Vagina (tissue), 2 donors: ENCODE measurements at places on chromosomes 4 and X.

GRCh38 chrX:134737721-134738369 is 79.6 kb upstream of the PLAC1 start:
- H3K27me3 ChIP-seq: no peaks in the 10 kb centered on the region
- no peak overlapping the region for H3K4me3 ChIP-seq
- no peak overlapping the region for H3K27ac ChIP-seq
- no peak for DNase-seq
- no peaks in the 10 kb centered on the region for H3K36me3 ChIP-seq

GRCh38 chrX:108000751-108001150 is 18.6 kb upstream of the TEX13B start:
- no peak for DNase-seq
- no peaks in the 10 kb centered on the region for H3K27me3 ChIP-seq
- H3K4me3 ChIP-seq: no peak overlapping the region

DNA sequence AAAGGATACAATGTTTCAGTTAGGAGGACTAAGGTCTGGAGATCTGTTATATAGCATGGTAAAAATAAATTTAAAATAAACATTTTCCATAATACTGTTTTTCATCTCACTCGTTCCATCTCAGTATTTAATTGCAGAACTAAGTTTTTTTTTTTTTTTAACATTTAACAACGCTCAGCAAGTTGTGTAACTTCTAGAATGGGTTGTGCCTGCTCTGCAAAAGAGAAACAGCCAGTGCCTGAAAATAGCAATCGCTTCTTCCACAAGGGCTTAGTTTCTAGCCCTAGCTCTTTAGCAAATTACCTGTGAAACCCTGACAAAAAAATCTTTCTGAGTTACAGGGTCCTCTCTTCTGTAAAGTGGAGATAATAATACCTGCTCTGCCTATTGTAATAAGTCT is 41.9 kb downstream of the CNGA1 start:
- no peak overlapping the region for H3K4me3 ChIP-seq
- H3K27ac ChIP-seq: no peak overlapping the region
- DNase-seq: no peak
- H3K36me3 ChIP-seq: no peaks in the 10 kb centered on the region
- H3K27me3 ChIP-seq: no peaks in the 10 kb centered on the region

DNA sequence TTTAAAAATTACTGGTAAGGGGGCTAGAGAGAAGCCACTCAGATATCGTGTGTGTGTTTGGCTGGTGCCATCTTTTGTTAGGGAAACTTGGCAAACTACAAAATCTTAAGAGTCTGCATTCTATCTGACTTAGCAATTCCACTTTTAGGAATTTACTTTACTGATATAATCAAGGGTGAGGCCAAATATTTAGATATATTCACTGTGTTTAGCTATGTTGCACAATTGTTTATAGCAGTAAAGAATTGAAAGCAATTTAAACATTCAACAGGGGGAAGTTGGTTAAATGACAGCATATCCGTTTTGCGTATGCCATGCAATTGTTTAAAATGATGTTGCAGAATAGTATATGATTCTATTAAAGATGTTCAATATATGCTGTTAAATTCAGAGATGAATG is 6.4 kb upstream of the HERC3 start:
- no peak overlapping the region for H3K4me3 ChIP-seq
- no peaks in the 10 kb centered on the region for H3K27me3 ChIP-seq
- H3K4me1 ChIP-seq: peaks cover 2% of the 10 kb centered on the region
- no peak for DNase-seq
- no peak overlapping the region for H3K27ac ChIP-seq

- no peaks in the 10 kb centered on the region for H3K4me1 ChIP-seq
- no peaks in the 10 kb centered on the region for H3K27me3 ChIP-seq
- H3K27ac ChIP-seq: no peak overlapping the region
- no peaks in the 10 kb centered on the region for H3K36me3 ChIP-seq
- no peak overlapping the region for H3K4me3 ChIP-seq
- DNase-seq: no peak
Measured at GRCh38 chr4:117660668-117661067, 373.6 kb upstream of the NDST3 start.

DNA sequence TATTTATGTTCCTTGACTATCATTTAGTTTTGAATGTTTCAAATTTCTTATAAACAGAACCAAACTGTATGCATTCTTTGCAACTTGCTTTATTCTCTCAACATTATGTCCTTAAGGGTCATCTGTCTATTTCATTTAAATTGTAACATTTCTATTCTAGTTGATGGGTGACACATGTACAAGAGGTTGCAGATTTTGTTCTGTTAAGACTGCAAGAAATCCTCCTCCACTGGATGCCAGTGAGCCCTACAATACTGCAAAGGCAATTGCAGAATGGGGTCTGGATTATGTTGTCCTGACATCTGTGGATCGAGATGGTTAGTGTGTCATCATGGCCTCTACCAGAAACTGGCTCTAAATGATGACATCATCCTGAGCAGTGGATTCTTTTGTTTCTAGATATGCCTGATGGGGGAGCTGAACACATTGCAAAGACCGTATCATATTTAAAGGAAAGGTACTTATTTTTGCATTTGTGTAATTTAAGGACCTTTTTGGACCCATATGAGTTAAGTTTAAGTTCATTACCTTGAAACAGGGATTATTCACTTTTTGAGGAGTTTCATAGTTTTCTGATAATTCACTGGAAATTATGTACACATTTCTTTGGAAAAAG is 6.1 kb downstream of the LIAS start:
- no peak for DNase-seq
- H3K27ac ChIP-seq: no peak overlapping the region
- H3K36me3 ChIP-seq: no peaks in the 10 kb centered on the region
- H3K4me1 ChIP-seq: no peaks in the 10 kb centered on the region
- no peak overlapping the region for H3K4me3 ChIP-seq

DNA sequence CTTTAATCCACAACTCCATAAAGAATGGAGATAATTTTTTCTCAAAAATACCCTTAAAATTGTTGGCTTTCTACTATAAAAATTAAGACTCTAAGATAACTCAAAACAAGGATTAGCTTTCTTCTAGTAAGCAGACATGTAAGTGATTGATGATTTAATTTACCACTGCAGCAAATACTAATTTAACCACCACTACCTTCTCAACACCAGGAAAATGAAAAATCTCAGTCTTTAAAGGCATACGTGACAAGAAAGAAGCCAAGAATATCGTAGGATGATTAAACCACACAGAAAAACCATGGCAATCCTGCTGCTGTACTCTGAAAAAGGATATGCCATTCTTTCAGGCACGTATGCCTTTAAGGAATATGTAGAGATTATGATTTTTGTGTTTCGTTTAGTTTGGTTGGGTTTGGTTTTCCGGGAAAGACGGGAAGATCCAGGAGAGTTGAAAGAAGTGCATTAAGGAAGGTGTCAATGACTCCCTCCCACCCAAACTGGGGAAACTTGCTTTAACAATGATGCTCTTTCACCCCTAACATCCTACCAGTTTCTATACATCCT is 881 bp downstream of the LRCH2 start:
- H3K4me1 ChIP-seq: no peaks in the 10 kb centered on the region
- no peaks in the 10 kb centered on the region for H3K27me3 ChIP-seq
- no peaks in the 10 kb centered on the region for H3K36me3 ChIP-seq
- DNase-seq: no peak
- H3K27ac ChIP-seq: peak overlapping the region; percentile 76
- peak overlapping the region; percentile 52 for H3K4me3 ChIP-seq

- no peak overlapping the region for H3K4me3 ChIP-seq
- no peak for DNase-seq
- H3K4me1 ChIP-seq: no peaks in the 10 kb centered on the region
- H3K27ac ChIP-seq: no peak overlapping the region
Measured at GRCh38 chr4:183758758-183759447, 99.8 kb downstream of the TRAPPC11 start.

- H3K36me3 ChIP-seq: no peaks in the 10 kb centered on the region
- H3K4me1 ChIP-seq: no peaks in the 10 kb centered on the region
- no peak overlapping the region for H3K27ac ChIP-seq
- no peak for DNase-seq
- H3K4me3 ChIP-seq: no peak overlapping the region
- H3K27me3 ChIP-seq: no peaks in the 10 kb centered on the region
Measured at GRCh38 chr4:136442447-136442846, 1089.8 kb downstream of the PCDH18 start.

DNA sequence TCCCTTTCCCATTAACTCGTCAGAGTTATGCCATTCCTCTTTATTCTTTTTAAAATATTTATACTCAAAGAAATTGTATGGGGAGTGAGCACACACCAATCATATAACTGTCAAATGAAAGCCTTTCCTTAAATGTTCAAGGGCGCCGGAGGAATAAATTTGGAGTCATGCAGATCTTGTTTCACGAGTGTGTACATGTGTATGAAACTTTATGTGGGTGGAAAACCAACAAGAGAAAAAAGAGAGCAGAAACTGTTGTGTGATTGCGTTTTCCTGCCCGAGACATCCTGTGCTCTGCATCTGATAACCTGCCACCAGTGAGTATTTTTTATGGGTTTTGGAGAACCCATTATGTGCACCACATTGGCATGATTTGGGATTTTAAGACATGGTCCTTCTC is 88.3 kb downstream of the FHDC1 start:
- no peak overlapping the region for H3K4me3 ChIP-seq
- DNase-seq: no peak
- no peaks in the 10 kb centered on the region for H3K36me3 ChIP-seq
- peaks cover 13% of the 10 kb centered on the region for H3K4me1 ChIP-seq

DNA sequence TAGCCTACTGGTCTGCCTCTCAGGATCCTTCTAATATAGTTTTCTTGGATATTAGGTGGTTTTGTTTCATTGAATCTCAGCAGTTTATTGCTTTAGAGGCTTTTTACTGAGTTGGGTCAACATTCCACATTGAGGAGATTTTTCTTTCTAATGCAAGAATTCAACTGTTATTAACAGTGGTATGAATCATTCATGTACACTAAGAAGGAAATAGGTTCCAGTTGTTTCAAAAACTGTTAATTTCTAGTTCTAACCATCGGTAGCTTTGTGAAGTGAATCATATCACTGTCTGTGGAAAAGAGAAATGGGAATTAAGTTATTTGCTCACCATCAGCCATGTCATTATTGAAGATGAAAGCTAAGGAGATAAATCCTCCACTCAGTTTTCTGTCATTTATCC is 331.5 kb downstream of the RPA4 start:
- no peaks in the 10 kb centered on the region for H3K4me1 ChIP-seq
- no peak for DNase-seq
- H3K27me3 ChIP-seq: no peaks in the 10 kb centered on the region

DNA sequence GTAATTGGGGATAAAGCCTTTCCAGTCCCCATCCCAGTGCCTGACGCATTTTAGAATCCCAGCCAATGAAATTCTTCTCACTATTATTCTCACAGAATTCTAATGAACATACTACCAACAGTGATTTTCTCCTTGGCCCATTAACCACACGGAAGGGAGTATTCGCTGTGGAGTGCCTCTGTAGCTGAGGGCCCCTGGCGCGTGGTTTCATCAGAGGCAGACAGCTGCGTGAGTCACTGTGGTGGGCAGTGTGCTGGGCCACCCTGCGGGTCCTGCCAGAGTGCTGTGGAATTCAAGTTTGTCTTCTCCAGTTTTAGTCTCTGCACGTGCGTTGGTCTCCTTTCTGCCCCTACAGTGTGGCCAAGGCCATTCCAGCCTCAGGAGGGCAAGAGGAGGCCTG is 335.4 kb upstream of the FAT1 start:
- H3K36me3 ChIP-seq: no peaks in the 10 kb centered on the region
- no peak overlapping the region for H3K4me3 ChIP-seq
- H3K4me1 ChIP-seq: no peaks in the 10 kb centered on the region
- no peak overlapping the region for H3K27ac ChIP-seq
- no peak for DNase-seq

DNA sequence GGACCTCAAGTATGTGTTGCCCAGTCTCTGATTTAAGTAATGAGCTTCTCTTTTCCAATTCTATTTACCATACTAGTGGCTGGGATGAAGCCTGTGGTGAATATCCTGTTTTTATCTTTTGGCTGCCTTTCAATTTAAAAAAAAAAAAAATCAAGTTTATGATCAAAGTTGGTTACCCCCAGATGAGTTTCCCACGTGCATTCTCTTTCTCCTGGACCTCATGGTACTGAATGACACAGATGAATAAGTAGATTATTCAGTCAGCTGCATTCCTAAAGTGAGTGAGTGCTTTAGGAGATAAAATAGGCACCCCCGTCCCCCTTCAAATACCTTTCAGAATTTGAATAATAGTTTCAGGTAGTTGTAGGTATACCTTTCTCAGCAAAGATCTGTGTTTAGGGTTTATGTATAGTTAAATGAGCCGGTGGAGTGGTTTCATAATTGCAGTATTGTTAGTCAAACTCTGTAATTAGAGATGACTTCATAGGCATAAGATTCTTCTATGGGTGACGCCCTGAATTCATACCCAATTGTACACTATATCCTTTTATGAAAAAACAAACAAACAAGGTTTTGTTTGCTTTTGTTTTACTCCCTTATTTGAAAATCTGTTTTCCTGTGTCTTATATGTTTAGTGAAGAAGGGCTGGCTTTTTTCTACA is 41.9 kb downstream of the PLS3 start:
- H3K27ac ChIP-seq: peak overlapping the region; percentile 29
- H3K4me3 ChIP-seq: no peak overlapping the region
- DNase-seq: no peak
- no peaks in the 10 kb centered on the region for H3K27me3 ChIP-seq
- peaks cover 6% of the 10 kb centered on the region for H3K4me1 ChIP-seq
- H3K36me3 ChIP-seq: no peaks in the 10 kb centered on the region

GRCh38 chr4:48255072-48255958 is 14.3 kb downstream of the TEC start:
- no peak for DNase-seq
- no peak overlapping the region for H3K4me3 ChIP-seq
- no peaks in the 10 kb centered on the region for H3K36me3 ChIP-seq
- no peaks in the 10 kb centered on the region for H3K27me3 ChIP-seq
- no peak overlapping the region for H3K27ac ChIP-seq
- peaks cover 14% of the 10 kb centered on the region for H3K4me1 ChIP-seq

DNA sequence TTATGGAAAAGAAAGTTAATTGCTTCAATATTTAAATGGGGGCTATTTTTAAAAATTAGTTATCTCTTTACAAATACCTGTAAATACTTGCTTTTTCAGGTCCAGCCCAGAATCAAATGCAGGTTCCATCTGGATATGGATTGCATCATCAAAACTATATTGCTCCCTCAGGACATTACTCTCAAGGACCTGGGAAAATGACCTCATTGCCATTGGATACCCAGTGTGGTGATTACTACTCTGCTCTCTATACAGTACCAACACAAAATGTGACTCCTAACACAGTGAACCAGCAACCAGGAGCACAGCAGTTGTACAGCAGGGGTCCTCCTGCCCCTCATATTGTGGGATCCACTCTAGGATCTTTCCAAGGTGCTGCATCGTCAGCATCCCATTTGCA is 29.2 kb downstream of the SEC24B start:
- DNase-seq: no peak
- H3K27ac ChIP-seq: no peak overlapping the region
- H3K36me3 ChIP-seq: peaks cover 12% of the 10 kb centered on the region
- H3K4me3 ChIP-seq: no peak overlapping the region
- no peaks in the 10 kb centered on the region for H3K27me3 ChIP-seq
- H3K4me1 ChIP-seq: peaks cover 28% of the 10 kb centered on the region

DNA sequence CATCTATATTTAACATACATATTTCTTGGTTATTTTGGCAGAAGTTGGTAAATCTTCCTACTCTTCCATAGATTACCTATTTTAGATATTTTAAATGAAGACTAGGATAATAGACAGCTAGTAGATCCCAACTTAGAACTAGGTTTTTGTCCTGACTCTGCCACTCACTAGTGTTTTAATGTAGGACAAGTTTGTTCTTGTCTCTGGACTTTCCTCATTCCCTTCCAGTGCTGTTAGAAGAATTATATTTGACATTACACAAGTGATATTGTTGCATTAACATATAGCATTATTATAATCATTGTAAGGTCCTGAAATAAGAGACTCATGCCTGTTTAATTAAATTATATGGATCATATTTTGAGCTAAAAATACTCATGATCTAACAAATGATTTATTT is 24.1 kb upstream of the ALB start:
- no peak for DNase-seq
- no peak overlapping the region for H3K4me3 ChIP-seq
- H3K36me3 ChIP-seq: no peaks in the 10 kb centered on the region
- no peaks in the 10 kb centered on the region for H3K4me1 ChIP-seq
